Lower leg skin (tissue), 4 donors: ENCODE measurements at places on chromosomes 7 and 10. TPM values are rescaled to one million over a fixed set of nuclear protein-coding genes. Genes with fewer than 3 reads are reported as not detected.

SLC16A12 gene
- total RNA-seq: 0.61 TPM

GFRA1 gene
- total RNA-seq: 8.8 TPM

SAP25 gene
- total RNA-seq: 1.3 TPM

NSUN5 gene
- total RNA-seq: 39.7 TPM

FANK1 gene
- total RNA-seq: 7.8 TPM
